ENCODE measurements at places on chromosomes 6 and 20. TPM values are rescaled to one million over a fixed set of nuclear protein-coding genes. Genes with fewer than 3 reads are reported as not detected.

GRCh38 chr6:170093276-170093657 lies 197.6 kb downstream of the DLL1 start:
- no peak for DNase-seq

DNA sequence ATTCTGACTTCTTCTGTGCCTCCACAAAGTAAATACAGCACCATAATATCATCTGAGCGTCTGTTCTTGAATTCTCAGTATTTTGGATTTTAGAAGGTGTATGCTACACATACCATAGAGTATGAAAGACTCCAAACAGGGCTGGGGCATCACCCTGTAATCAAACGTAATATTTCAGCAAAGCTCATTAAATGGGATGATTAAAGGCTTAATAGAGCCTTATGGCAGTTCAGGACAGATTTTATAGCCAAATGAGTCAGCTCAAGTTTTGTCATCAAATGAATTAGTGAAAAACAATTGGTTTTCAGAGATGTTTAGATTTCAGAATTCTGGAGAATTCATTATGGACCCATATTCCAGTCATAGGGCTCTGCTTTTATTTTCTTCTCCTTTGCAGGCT lies 68.9 kb downstream of the TULP4 start:
- DNase-seq, result no peak

DNA sequence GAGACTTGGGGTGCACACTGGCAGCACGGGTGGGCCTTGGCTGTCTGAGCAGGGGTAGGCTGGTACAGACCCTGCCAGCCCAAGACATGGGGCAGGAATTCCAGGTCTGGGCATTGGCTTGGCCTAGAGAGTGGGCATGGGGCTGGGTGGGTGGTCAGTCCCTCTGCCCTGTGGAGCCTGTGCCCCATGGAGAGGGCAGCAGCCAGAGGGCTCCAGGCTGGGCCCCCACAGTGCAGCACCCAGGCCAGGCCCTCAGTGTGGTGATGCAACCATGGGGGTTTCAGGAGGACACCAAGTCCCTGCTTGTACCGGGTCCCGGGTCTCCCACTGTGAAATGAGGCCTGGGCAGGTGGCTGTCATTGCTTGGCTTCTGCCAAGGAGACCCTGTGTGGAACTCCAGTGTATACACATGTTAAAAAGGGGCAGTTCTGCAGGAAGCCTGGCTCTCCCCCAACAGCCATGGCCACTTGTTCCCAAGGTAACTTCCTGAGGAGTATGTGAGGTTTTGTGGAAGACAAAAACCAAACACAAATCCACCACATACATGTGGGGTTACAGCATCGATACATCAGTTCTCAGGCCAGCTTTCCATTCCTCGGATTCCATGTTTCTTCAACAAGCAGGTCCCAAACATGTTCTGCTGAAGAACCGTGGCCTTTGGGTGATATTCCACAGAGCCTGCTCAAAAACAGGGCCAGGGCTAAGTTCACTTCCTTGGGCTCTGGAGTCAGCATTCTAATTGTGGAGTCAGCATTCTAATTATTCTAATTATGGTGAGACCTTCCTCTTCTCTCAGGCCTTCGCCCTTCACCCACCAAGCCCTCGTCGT lies 77.3 kb downstream of the DACT2 start:
- no peak for DNase-seq

NKAIN4 gene
- 162 TPM for total RNA-seq

SPAG4 gene
- 1.2 TPM for total RNA-seq

SLC17A9 gene
- total RNA-seq, result 12.4 TPM

IP6K3 gene
- total RNA-seq, result 4.6 TPM

ENPP5 gene
- 1.4 TPM for total RNA-seq

- DNase-seq, result no peak
Measured at GRCh38 chr20:2986466-2986865, 57.0 kb upstream of the GNRH2 start.

DNA sequence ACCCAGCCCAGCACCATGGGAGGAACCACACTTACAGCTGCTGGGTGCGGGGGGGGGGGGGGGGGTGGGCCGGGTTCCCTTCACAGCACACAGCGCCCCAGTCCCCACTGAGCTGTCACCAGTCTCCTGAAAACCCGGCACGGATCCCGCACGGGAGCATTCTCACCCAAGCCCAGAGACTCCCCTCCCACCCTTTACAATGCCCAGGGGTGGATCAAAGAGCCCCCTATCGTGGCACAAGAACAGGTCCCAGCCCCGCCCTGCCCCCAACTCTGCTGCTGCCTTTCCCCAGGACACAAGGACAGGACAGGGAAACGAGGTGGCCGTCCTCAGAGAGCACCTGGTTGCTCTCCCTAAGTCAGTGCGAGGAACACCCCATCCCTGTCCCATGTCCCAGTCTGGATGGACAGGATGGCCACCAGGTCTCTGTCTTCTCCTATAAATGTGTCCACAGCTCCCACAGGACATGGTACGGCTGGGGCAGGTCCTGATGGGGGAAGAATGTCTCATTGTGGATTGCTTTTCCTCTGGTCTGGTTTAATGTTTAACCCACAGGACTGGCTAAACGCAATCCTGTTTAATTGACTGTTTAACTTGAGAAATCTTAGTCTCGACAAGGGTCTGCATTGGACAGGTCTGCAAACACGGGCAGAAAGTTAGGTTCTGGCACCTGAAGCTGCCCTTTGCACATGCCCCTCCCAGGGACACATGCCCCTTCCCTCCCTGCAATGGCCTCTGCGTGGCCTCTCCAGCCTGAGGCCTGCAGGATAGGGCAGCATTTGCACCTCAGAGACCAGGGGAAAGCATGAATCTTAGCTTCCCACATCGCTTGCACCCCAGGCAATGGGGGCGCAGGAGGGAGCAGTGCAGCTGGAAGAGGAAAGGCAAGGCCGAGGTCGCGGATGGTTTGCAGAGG lies 45.3 kb downstream of the DACT2 start:
- no peak for DNase-seq

SGK2 gene
- 0.64 TPM for total RNA-seq

DNA sequence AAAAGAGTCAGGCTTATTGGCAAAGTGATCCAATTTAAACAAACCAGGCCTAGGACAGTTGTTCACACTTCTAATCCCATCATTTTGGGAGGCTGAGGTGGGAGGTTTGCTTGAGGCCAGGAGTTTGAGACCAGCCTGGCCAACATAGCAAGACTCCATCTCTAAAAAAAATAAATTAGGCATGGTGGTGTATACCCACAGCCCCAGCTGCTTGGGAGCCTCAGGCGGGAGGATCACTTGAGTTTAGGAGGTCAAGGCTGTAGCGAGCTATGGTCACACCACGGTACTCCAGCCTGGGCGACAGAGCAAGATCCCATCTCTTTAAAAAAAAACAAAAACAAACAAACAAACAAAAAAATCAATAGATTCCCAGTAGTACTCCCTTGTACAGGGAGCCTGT lies 86.8 kb downstream of the SASH1 start:
- DNase-seq, result no peak

All from astrocyte (in vitro differentiated cells and primary cell).